COR-L47 (cell line): ENCODE measurements at places on chromosomes 1 and 21.

- no peak for DNase-seq
Observed at GRCh38 chr1:170274131-170274501, 128.4 kb downstream of the NTMT2 start.

DNA sequence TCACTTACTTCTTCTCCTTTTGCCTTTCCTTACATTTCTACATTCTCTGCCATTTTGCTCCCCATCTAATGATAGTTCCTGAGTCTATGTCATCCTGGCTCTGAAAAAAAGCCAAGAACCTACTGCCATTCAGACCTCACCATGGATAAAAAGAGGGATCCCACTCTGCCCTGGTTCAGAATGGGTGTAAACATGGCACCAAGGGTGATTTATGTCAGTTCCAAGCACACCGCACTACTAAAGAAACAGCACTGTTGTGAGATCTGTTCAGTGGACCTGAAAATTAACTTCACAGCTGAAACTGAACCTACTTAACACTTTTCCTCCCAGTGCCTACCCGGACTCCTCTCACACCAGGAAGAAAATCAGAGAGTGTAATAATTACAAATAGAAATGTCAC is 72.3 kb upstream of the NTPCR start:
- no peak for DNase-seq

GRCh38 chr1:158813164-158813563 is 18.0 kb upstream of the MNDA start:
- no peak for DNase-seq

- DNase-seq, result no peak
Observed at GRCh38 chr1:229478852-229479251, 29.3 kb downstream of the NUP133 start.

- DNase-seq, result no peak
Observed at GRCh38 chr1:16111771-16112595, 38.5 kb upstream of the FAM131C start.

DNA sequence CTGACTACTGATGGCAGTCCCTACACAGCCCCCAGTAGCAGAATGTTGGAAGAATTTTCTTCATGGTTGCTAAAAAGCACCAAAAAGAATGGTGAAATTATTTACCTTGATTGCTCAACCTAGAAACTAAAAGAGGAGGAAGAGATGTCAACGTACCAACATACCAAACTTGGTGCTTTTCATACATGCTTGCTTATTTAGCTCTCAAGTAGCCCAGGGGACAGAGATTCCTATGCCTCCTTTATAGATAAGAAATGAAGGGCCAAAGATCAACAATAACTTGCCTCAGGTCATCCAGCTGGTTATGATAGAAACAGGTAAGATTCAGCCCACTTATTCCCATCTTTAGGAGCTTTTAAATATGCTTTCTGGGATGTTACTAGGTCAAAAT is 170.6 kb downstream of the PIGK start:
- DNase-seq, result no peak

DNA sequence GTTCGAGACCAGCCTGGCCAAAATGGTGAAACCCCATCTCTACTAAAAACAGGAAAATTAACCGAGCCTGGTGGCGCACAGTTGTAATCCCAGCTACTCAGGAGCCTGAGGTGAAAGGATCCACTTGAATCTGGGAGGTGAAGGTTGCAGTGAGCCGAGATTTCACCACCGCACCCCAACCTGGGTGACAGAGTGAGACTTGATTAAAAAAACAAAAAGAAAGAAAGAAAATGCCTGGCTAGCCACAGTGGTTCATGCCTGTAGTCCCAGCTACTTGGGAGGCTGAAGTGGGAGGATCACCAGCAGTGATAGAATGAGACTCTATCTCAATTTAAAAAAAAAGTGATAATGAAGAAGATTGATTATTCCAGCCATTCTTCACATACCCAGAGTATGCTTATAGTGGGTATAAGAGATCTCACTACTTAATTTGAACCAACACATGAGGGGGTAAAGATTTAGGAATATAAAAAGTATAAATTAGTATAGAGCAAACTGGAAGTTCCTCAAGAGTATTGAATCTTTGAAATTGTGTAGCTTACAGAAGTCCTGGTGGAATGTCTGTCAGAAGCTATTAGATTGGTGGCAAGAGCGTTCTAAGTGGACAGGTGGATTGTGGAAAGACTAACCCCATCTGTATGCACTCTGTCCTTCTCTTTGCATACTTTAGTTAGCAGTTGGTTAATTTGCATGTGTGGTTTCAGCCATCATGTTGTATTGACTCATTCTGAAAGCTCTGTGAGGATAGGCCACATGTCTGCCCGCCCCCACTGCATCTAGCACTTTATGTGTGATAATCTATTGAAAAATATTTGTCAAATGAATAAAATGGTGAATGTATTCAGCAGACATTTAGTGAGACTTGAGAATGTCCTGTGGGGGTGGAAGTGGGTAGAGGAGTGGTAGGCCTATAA is 25.0 kb downstream of the RLF start:
- no peak for DNase-seq

- no peak for DNase-seq
Observed at GRCh38 chr1:66288048-66288447, 245.9 kb upstream of the SGIP1 start.
